ENCODE measurements at places on chromosomes 7 and 10.

- DNase-seq, result no peak
Measured at GRCh38 chr7:43631559-43631958, 48.7 kb downstream of the STK17A start.

DNA sequence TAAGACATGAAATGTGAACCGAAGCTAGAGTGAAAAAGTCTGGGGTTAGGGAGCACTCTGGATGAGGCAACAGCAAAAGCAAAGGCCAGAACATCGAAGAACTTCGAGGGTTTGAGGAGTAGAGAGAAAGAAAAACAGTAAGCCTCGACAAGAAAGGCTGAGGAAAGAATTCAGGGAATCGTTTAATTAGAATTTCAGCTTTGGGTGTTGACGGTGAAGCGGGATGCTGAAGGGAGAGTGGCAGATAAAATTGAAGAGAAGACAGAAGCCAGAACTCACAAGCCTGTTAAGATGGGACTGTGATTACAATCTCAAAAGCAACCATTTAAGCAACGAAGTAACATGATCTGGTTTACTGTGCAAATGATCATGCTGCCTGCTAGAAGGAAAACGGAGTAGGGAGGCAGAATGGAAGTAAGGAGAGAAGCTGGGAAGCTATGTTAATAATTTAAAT, 2.1 kb downstream of the TRDMT1 start:
- no peak for DNase-seq

DNA sequence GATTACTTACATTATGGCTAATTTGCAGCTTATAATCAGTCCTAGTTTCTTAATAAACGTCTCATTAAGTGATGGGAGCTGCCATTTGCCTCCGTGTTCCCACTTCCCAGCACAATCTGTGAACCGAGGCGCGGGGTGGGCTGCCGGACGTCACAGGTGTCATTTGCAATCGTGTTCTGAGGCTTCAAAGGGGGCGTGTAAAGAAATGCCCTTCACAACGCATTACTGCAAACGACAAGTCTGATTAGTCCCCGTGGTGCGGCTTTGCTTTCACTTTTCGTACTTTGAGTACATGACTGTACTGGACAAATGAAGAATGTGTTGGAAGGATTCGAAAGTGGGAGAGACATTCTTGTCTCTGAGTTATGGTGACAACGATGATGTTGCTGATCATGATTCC, 614.2 kb upstream of the ADARB2 start:
- no peak for DNase-seq

DNA sequence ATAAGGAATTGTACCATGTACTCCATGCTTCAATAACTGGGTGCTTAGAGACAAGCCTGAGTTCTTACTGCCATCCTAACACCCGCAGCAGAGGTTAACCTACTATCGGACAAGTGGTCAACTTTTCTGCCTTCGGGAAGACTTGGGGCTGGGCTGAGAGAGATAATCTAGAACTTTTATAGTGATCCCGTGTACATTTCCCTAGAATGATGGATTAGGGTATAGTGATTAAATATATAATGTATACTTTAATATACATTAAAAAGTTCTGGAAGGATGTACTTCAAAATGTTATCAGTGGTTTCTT, 12.2 kb upstream of the HNRNPF start:
- no peak for DNase-seq

DNA sequence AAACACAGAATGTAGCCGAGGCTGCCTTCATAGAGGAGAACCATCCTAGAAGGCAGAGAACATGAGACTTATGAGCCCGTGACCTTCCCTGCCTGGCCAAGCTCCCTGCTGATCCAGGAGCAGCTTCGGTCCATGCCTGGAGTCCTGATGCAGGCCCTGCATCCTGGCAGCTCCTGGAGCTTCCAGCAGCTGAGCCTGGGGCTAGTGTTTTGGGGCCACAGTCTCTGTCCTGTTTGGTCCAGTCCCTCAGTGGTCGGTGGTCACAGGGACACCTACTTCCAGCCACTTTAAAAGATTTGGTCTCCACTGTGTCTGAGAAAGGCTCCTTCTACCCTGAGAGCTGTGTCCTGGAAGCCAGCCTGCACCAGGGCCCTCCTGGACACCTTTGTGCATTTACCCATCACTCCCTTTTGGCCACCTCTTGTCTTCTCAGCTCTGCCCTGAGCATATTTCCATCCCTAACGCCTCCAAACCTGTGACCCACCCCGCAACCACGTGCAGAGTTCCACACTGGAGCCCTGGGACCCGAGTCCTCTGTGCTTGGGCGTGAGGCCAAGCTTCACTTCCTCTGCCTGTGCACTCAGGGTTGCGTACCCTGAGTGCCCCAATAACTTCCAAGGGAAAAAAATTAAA, 315.2 kb upstream of the ZNF32 start:
- no peak for DNase-seq

- DNase-seq, result no peak
Measured at GRCh38 chr10:130128922-130129321, 7.3 kb upstream of the GLRX3 start.

DNA sequence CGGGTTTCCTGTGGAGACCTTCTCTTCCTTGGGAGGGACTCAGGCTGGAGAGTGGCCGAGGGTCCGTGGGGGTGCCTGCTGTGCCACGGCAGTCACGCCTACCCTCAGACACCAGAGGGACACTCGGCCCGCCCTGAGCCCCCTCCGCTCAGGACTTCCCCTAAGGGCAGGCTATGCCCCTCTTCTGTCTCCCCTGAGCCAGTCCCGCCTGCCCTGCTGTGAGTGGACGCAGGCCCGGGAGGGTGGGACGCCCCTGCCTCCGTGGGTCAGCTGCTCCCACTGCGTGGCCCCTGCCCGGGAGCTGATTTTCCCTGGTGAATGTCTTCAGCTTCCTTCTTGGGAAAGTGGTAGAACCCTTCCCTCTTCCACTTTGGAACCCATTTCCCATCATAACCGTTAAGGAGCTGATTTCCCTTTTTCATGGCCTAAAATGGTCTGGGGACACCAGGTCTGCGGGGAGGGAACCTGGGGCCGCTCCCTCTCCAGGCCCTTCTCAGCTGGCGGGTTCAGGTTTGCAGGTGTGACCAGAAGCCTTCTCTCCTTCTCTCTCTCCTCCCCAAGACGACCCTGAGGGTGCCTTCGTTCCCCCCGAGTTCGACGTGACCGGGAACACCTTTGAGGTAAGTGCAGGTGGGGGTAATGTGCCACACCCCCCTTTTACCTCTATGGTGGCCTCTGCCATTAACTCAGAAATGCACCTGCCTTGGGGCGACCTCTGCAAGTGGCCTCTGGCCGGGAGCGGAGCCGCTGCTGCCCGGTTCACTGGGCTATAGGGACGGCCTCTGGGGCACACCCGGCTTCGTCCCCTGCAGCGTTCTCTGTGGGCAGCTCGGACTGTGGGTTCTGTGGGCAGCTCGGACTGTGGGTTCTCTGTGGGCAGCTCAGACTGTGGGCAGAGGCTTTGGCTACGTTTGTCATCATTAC, 7.9 kb downstream of the KNDC1 start:
- DNase-seq, result no peak

GRCh38 chr10:74882427-74882826, 56.0 kb downstream of the KAT6B start:
- DNase-seq, result no peak

DNA sequence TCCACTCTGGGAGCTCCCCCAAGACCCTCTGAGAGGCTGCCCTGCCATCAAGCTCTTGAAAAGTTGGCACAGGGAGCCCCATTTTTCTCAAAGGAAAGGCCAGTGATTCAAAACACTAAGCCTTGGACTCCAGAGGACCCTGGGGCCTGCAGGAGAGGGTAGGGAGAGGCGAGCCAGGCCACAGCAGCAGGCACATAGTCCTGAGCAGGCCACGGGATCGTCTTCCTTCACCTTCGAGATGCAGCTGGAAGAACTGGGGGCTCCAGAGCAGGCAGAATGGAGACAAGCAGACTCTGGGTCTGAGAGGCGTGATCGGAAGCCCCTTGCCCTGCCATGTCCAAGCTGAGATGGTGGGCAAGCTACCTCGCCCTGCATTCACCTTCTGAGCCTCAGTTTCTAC, 13.9 kb downstream of the TNS3 start:
- DNase-seq, result no peak

DNA sequence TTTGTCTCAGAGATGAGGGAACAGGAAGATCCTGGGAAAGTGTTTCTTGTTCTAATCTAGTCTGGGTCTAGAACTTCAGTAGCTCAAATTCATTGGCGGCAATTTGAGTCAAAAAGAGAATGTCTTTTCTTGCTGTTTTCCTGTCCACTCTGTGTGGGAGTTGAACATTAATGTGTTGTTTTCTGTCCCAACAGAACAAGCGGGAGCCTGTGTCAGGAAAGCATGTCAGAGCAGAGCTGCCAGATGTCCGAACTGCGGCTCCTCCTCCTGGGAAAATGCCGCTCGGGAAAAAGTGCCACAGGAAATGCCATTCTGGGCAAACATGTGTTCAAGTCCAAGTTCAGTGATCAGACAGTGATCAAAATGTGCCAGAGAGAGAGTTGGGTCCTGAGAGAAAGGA, 16.0 kb downstream of the GIMAP8 start:
- no peak for DNase-seq

GRCh38 chr7:56578612-56579011, 462.4 kb upstream of the NUPR2 start:
- DNase-seq, result no peak

GRCh38 chr7:33926535-33926934, 21.2 kb downstream of the BMPER start:
- no peak for DNase-seq

GRCh38 chr10:62109587-62110293, 158.9 kb downstream of the RTKN2 start:
- no peak for DNase-seq

GRCh38 chr7:22173685-22174573, 183.0 kb downstream of the RAPGEF5 start:
- DNase-seq, result no peak

Data from activated gamma-delta T cell (primary cell).